ENCODE measurements at places on chromosomes 2 and 18. TPM values are rescaled to one million over a fixed set of nuclear protein-coding genes. Genes with fewer than 3 reads are reported as not detected.

The DES gene
- not detected for total RNA-seq

GRCh38 chr2:232483923-232484627, 3.6 kb downstream of the ECEL1 start:
- H3K4me3 ChIP-seq: no peak overlapping the region
- H3K27me3 ChIP-seq: peaks cover 40% of the 10 kb centered on the region
- H3K4me1 ChIP-seq: peaks cover 3% of the 10 kb centered on the region
- H3K36me3 ChIP-seq: no peaks in the 10 kb centered on the region

DNA sequence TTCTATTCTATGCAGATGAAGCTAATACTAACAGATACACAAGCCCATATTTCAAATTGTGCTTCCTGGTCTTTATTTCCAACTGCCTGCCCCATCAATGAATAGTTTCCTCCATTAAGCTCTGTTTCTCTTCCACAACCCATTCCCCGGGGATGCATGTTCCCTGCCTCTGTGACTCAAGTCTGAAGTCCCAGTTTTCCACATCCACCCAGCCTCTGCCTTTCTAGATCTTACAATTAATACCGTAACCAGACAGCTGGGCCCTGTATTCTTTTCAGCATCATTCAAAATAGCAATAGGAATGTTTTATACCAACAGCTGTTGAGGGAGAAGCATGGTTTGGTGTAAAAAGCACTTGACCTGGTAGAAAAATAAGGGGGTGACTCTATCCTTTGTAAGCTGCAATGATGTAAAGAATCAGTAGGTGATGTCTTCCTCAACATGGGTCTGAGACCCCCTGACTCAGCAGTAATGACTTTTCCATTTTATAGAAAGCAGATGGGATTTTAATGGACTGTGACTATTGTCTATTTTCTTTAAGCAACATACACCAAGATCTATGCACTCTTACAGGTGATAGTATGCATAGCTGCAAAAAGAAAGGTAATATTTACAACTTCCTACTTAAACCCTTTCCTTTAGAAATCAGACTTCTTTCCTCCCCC, 46.1 kb upstream of the DAPL1 start:
- DNase-seq: no peak
- no peak overlapping the region for H3K27ac ChIP-seq
- no peaks in the 10 kb centered on the region for H3K36me3 ChIP-seq
- no peak overlapping the region for H3K4me3 ChIP-seq

DNA sequence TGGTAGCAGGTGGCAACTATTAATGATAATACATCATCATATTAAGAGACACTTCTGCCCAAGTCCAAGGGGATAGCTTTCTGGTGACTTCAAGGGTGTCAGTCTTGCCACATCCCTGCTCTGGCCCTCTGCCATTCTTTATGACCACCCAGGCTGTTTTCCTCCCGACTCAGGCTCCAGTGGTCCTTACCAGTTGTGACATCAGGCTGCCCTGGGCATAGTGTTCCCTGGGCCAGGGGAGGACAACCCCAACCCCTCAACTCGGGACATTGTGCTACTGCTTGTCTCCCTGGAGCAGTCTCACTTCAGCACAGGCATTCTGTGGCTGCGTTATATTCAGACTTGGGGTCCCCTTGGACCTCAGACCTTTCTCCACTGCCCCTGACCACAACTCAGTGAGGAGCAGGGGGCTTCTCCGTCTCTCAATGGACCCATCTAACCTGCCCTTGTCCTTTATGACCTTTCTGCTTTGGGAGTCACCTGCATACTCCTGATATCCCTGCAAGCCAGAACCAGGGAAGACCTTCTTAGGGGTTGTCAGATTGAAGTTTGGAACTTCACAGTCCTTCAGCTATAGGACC, 12.8 kb downstream of the DNAJB2 start:
- H3K27ac ChIP-seq: no peak overlapping the region
- no peak for DNase-seq
- H3K4me1 ChIP-seq: peaks cover 12% of the 10 kb centered on the region
- no peaks in the 10 kb centered on the region for H3K36me3 ChIP-seq
- peaks cover 8% of the 10 kb centered on the region for H3K27me3 ChIP-seq

- H3K4me3 ChIP-seq: no peak overlapping the region
- H3K4me1 ChIP-seq: peaks cover 19% of the 10 kb centered on the region
- DNase-seq: no peak
- no peaks in the 10 kb centered on the region for H3K27me3 ChIP-seq
- H3K36me3 ChIP-seq: peaks cover 1% of the 10 kb centered on the region
These were observed 172.0 kb downstream of the MGAT5 start for GRCh38 chr2:134425724-134426496.

DNA sequence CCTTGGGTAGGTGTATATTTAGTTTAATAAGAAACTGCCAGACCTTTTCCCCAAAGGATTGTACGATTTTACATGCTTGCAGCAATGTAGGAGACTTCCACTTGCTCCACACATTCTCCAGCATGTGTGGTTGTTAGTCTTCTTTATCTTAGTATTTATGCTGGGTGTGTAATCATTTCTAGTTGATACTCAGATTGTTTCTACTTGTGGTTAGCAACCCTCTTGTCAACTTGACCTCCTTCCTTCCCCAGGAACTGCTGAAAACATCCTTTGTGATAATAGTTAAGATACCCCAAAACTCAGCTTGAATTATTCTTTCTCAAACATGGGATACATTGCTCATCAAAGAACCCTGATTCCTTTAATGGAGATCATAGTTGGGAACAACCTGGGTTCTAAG, 37.2 kb upstream of the CYBRD1 start:
- H3K36me3 ChIP-seq: peaks cover 37% of the 10 kb centered on the region
- no peak overlapping the region for H3K27ac ChIP-seq
- DNase-seq: no peak
- H3K4me3 ChIP-seq: no peak overlapping the region

- no peaks in the 10 kb centered on the region for H3K27me3 ChIP-seq
- no peak overlapping the region for H3K4me3 ChIP-seq
- no peak for DNase-seq
- no peaks in the 10 kb centered on the region for H3K36me3 ChIP-seq
- peaks cover 11% of the 10 kb centered on the region for H3K4me1 ChIP-seq
- no peak overlapping the region for H3K27ac ChIP-seq
These were observed 93.7 kb upstream of the DDX18 start for GRCh38 chr2:117720765-117721164.

DNA sequence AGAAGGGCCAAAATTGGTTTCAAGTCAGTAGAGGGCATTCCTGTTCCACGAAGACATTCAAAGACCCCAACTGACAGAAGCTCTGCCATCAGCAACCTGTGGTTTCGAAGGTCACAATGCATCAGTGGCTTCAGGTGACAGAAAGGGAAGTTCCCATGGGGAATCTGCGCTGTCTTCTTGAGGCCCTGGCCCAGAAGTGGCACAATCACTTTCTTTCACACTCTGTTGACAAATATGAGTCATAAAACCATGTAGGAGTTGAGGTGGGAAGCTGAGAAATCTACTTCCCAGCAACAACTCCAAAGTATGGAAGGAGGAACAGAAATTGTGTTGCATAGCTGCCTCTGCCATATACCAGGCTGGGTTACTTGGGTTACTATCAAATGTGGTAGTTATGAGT, 621.1 kb upstream of the FANCL start:
- H3K4me1 ChIP-seq: no peaks in the 10 kb centered on the region
- no peaks in the 10 kb centered on the region for H3K36me3 ChIP-seq
- no peaks in the 10 kb centered on the region for H3K27me3 ChIP-seq
- no peak for DNase-seq

- no peaks in the 10 kb centered on the region for H3K27me3 ChIP-seq
- no peak overlapping the region for H3K4me3 ChIP-seq
- H3K36me3 ChIP-seq: no peaks in the 10 kb centered on the region
- no peaks in the 10 kb centered on the region for H3K4me1 ChIP-seq
- no peak for DNase-seq
- H3K27ac ChIP-seq: no peak overlapping the region
These were observed 7.9 kb upstream of the CFAP36 start for GRCh38 chr2:55511508-55512124.
